AG08396 (cell line): ENCODE measurements at places on chromosomes 12 and 14.

- peak; percentile 97 for DNase-seq
These were observed at the start of gene PWP1 for GRCh38 chr12:107685360-107686248. PWP1 (plus strand) TSS chr12:107685799; CDS start chr12:107685900, 101 bp downstream.

GRCh38 chr12:76183459-76184186 lies 99.1 kb upstream of the NAP1L1 start:
- peak; percentile 69 for DNase-seq

DNA sequence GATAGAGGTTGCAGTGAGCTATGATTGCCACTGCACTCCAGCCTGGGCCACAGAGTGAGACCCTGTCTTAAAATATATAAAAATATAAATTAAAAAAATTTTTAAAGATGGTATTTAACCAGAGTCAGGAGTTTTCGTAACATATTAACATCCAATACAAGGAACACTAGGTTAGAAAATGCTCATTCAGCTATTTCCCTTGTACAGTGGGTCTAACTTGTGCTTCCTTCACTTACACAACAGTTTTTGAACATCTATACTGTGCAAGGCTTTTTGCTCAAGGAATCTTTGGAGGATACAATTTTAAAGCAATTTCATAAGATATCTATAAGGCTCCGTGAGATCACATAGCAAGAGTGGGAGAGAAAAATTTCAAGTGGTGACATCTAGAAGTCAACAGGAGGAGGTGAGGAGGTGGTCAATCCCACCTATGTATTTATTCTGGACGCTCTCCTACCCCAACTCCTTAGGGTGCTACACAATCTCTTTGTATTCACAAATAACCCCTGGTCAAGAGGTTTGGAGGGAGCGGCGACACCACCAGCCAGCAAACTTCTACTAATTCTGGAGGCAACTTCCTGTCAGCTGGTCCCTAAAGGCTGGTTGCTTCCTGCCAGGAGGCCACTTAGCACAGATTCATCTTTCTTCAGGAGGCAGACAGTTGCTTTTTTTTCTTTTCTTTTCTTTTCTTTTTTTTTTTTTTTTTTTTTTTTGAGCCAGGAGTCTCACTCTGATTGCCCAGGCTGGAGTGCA lies 22.2 kb downstream of the DUSP16 start:
- DNase-seq, result no peak

DNA sequence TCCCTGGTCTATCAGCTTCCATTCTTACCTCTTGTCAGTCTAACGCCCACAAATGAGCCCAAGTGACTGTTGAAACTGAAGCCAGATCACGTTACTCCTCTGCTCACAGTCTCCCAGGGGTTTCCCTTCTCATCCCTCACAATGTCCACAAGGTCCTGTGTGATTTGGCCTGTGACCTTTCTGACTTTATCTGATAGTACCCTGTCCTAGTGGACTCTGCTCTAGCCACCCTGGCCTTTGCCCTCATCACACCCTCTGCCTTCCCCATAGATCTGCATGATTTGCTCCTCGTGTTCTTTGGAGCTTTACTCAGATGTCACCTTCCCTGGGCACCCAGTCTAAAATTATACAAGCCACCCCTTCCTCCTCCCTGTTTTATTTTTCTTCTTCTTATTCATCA lies 55.5 kb downstream of the RDH12 start:
- DNase-seq, result no peak

- peak; percentile 13 for DNase-seq
These were observed at the start of gene ARID4A for GRCh38 chr14:58298477-58299400. ARID4A (plus strand) TSS chr14:58298555; CDS start chr14:58299855, 1,300 bp downstream.

DNA sequence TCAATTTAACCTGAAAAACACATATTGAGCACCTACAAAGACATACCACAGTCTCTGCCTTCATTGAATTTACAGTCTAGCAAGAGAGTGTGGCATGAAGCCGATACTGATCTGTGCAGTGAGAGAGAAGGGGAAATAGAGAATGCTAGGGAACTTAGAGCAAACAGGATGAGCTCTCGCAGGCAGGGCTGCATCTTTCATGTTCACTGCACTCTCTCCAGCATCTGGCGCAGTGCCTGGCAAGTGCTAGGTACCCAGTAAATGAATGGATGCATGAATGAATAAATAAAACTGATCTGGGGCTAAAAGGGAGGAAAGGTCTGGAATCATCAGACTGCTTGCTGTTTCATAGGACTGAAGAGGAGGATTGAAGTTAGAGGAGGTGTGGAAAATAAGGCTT lies 256.5 kb upstream of the NPAS3 start:
- DNase-seq, result no peak

- DNase-seq, result peak; percentile 82
These were observed 77.5 kb downstream of the PHLDA1 start for GRCh38 chr12:75954041-75954440.

DNA sequence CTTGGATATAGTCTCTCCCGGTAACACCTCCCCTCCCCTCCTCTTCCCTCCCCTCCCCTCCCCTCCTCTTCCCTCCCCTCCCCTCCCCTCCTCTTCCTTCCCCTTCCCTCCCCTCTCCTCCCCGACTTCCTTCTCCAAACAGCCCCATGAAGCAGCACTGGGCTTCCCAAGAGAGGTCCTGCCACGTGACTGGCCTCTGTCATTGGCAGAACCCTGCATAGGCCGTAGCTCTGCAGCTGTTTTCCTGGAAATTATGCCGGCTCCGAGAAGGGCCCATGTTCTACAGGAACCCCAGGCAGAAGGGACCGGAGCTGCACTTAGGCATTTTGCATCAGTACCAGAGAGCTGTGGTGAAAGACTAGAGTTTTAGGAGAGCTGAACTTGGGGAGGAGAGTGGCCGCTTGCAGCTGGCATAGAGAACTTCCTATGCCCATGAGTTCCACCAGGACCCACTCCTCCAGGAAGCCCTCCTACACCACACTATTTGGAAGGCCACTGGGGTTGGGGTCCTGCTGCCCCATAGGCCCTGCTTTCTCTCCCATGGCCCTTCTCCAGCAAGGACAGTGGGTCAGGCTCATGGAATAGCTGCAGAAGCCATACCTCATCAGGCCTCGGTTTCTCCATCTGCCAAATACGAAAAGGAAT lies 5.1 kb upstream of the TNFAIP2 start:
- DNase-seq, result no peak

DNA sequence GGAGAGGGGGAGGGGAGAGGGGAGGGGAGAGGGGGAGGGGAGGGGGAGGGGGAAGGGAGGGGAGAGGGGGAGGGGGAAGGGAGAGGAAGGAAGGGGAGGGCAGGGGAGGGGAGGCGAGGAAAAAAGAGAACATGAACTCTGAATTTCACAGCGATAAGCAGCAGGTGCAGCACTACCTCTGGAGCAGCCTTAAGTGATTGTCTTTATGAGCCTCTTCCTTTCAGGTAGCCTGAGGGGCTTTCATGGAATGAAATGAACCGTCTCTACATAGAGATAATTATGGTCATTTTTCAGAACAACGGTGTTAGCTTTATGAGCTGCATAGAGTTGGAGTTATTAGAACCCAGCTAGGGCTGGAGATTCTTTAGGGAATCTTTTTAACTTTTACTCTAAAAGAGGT lies 18.1 kb upstream of the PTCSC3 start:
- no peak for DNase-seq

DNA sequence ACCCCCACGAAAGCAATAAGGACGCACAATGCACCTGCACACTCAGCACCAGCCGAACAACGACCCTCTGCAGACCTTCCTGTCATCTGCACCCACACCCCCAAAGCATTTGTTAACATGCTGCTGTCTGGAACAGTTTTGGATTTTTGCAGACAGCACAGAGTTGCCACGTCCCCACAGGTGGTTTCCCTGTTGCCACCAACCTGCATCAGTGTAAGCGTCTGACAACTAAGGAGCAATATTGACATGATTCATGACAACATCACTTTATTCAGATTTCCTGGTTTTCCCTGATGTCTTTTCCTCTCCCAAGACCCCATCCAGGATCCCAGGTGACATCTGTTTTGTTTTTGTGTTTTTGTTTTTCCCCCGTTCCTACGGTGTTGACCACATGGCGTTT lies 150.7 kb upstream of the C14orf180 start:
- no peak for DNase-seq

DNA sequence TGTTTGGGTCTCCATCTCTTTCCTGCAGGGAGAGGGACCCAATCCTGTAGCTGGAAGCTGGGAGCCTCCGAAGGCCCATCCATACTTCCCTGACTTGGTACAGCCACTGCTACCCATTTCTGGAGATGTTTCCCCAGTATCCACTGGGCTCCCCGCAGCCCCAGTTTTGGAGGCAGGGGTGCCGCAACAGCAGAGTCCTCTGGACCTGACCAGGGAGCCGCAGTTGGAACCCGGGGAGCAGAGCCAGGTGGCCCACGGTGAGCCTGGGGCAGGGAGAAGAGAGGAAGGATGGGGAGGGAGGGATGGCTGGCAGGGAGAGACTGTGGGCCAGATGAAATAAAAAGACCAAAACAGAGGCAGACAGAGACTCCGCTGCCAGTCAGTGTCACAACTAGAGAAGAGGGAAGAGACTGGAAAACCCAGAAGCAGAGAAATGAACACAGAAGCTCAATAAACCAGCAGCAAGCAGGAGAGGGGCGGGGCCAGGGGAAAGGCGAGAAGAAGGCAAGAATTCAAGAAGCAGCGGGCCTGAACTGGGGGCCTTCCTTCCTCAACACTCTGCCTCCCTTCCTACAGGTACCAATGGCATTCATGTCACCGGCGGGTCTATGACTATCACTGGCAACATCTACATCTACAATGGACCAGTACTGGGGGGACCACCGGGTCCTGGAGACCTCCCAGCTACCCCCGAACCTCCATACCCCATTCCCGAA lies 6.3 kb downstream of the LTBR start:
- DNase-seq, result peak; percentile 12

DNA sequence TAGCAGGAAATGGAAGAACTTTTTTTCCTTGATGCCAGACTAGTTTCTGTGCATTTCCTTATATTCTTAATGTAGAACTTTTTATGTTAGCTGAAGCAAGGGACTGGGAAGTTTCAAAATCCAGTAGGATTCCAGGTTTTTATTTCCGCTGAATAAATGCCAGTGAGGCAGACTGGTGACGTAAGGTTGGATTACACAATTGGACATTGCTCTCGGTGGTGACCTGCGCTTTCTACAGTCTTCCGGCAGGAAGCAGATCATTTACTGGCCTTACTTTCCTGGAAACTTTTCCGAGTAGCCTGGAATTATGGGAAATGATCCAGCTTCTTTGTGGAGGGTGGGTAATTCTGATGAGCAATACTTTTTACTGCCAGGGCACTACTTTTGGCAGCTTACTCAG lies 3.6 kb downstream of the IFT43 start:
- no peak for DNase-seq

DNA sequence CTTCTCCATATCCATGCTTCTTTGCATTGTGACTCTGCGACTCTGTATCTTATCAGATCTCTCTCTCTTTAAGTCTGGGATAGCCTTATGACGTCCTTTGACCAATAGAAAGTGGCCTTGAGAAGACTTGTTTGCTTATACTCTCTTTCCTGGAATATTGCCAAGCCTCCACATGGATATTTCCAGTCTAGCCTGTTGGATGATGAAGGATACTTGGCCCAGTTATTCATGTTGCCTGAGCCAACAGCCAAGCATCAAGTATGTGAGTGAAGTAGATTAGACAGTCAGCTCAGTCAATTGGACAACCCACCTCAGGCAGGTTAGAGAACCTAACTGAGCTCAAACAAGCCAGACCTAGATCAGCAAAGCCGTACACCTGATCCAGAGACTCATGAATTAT lies 864.2 kb upstream of the MGAT4C start:
- DNase-seq, result no peak

DNA sequence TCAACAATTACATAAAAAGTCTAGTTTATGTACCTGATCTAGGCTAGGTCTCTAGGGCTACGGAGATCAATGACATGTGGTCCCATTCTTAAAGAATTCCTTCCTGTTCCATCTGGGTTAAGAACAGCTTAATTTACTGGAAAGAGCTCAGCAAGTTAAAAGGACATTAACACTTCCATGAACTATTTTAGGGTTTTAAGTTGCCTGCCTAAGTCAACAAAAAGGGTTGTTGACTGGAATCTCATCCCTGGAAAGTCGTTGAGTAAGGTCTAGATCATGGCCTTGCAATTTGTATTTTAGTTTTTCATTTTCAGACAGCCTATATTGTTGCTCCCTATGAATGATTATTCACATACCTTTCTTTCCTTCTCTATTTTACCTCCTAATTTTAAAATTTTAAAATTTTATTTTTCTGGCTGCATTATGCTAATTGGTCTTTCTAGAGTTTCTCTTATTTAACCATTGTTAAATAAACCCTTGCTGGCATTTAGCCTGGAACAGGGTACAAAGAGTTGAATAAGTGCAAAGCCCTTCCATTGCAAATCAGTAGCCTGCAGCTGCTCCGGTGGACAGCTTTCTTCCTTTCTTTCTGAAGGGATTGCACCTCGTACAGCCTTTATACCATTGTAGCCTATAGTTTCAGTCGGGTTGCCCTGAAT lies 66.3 kb downstream of the VRK1 start:
- DNase-seq, result no peak

GRCh38 chr12:119206348-119207062 lies 27.8 kb downstream of the HSPB8 start:
- DNase-seq, result no peak

DNA sequence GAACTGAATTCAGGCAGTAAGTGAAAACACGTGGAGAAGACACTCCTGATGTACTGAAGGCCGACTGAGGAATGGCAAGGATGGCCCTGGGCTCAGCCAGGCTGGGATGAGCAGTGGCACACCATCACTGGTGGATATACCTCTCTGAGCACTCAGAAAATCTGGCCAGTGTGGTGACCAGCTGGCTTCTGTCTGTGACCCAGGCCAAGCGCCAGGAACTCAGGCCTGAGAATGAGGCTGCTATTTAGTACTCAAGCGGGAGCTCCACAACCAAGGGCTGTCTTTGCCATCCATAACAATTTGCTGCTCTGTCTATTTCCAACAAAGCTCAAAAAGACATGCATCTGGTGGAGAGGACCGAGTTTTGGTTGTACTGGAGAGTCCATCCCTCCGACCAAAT lies 586.3 kb downstream of the BCL11B start:
- no peak for DNase-seq

DNA sequence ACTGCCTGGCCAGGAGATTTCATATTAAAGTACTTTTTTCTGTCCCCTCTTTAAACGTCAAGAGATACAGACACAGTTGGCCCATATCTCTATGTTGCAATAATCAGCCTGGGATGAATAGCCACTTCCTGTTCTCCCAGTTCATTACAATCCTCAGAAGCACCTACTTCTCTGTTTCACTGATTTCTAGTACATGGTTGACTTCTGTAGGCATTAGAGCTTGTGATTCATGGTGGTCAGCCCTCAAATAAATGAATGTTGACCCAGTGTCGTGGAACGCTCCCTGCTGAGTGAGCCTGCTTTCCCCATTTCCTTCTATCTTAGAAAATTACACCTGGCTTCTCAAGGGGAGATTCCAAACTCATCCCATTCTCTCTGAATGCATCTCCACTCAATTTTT lies 416.7 kb downstream of the PDZRN4 start:
- DNase-seq, result no peak

GRCh38 chr12:92899386-92900001 lies 29.6 kb downstream of the EEA1 start:
- DNase-seq, result peak; percentile 82

GRCh38 chr12:49131894-49132461 lies 783 bp upstream of the TUBA1B start:
- DNase-seq, result peak; percentile 23

- DNase-seq, result no peak
These were observed 196.4 kb upstream of the PARP11 start for GRCh38 chr12:4069670-4070010.
